Endodermal cell (in vitro differentiated cells): ENCODE measurements at places on chromosomes 6 and 20. TPM values are rescaled to one million over a fixed set of nuclear protein-coding genes. Genes with fewer than 3 reads are reported as not detected.

Gene SLC26A8
- not detected in 2 replicates for total RNA-seq

Gene RPS18
- 2,541 to 2,747 TPM (median 2,569 TPM) in 3 replicates for total RNA-seq

Gene VSTM2L
- 2.3 and 2.9 TPM in 2 replicates for total RNA-seq

Gene TNNC2
- total RNA-seq = 0.47 TPM in 1 of 2 replicates, not detected in the other

Gene ID4
- 9.9 to 39.5 TPM (median 38.5 TPM) in 3 replicates for total RNA-seq

Gene OR2H1
- total RNA-seq = not detected in 2 replicates

Gene CCN2
- total RNA-seq = 28.6 and 40.1 TPM in 2 replicates

Gene FOXA2
- 81.0 and 86.7 TPM in 2 replicates for total RNA-seq

Gene MARCKS
- 74.8 and 77.2 TPM in 2 replicates for total RNA-seq

Gene OXT
- total RNA-seq = not detected in 2 replicates

Gene GSTA2
- total RNA-seq = 1.1 to 5.4 TPM (median 5.0 TPM) in 3 replicates

Gene LPA
- 0.46 to 0.80 TPM (median 0.47 TPM) in 3 replicates for total RNA-seq

Gene SH3BGRL2
- total RNA-seq = 36.1 to 43.0 TPM (median 40.1 TPM) in 3 replicates

Gene ZBTB46
- total RNA-seq = 17.8 to 28.0 TPM (median 24.9 TPM) in 3 replicates

Gene FILIP1
- total RNA-seq = 0.35 and 0.66 TPM in 2 replicates

Gene GCNT2
- 23.3 to 59.0 TPM (median 23.4 TPM) in 3 replicates for total RNA-seq
